ENCODE measurements at places on chromosomes 3 and 15.

DNA sequence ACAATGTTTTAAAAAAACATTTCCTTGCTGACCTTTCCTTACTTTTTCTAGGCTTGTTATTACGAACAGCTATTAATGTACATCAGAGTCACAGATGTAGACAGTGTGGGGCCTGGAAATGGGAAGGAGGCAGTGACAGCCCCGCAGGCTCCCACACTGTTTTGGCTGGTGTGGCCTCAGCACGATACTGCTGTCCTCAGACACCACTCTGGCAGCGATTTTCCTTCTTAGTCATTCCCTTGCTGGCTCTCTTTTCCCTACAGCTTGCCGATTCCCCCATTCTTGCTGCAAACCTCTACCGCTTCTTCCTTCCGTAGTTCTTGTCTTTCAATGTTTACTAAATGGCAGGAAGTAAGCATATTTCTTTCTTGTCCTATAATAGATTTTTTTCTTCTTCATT lies 113.1 kb downstream of the ABI3BP start:
- no peak for DNase-seq

- DNase-seq = no peak
Measured at GRCh38 chr15:84862214-84862975, 22.1 kb upstream of the SLC28A1 start.

GRCh38 chr3:146374146-146374545 lies 95.2 kb downstream of the PLSCR2 start:
- no peak for DNase-seq

DNA sequence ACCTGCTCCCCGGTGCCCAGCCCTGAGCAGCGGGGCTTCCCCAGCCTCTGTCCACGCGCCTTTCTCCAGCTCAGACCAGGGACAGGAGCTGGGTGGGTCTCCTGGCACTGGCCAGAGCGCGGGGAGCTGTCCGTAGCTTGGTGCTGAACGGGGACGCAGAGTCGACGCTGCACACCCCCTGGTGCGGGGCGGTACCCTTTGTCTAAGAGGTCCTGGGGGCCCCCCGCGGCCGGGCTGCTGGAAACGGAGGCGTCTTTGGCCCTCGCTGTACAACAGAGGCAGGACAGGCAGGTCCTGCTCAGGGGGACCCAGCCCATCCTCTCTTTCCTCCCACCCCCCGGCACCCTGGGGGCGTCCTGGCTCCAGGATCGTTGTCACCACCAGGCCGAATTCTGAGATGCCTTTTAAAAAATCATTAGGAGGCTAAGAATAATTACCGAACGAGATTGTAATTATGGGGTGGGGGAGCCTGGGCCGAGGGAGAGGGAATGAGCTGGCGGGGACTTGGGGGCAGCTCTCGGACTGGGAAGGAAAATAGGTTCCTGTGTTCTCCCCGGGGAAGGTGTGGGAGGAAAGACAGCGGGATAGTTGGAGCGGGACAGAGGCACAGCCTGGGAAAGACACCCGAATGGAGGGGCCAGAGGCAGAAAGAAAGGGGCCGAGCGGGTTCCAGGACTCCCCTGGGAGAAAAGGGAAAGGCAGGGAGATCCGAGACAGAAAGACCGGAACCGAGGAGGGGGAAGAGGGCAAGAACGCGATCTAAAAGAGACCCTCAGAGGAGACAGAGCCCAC lies 4.1 kb upstream of the SKOR1 start:
- DNase-seq = peak; percentile 79

GRCh38 chr15:60591496-60592370 lies 112.8 kb upstream of the ICE2 start:
- peak; percentile 57 for DNase-seq

GRCh38 chr3:152330559-152330958 lies 61.8 kb downstream of the MBNL1 start:
- DNase-seq = no peak

DNA sequence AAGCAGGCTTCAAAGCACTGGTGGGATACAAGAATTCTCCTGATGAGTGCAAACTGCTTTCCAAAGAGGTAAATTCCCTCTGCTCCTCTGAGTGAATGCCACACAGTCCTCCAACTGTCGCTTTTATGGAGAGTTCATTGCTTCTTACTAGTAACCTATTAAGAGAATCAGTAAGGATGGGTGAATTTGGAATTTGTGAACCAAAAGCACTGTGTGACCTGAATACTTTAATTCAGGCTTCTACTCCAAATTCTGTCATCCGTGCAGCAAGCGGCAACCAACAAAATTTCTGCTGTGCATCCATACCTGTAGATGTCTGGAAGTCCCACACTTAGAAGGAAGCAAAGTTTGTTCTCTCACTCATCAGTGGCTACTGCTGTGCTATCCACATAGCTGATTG lies 66.7 kb upstream of the SNRK start:
- no peak for DNase-seq

GRCh38 chr3:109334572-109334971 lies 2.8 kb downstream of the DPPA4 start:
- DNase-seq = no peak

- no peak for DNase-seq
Measured at GRCh38 chr15:33084661-33085060, 109.9 kb downstream of the FMN1 start.

DNA sequence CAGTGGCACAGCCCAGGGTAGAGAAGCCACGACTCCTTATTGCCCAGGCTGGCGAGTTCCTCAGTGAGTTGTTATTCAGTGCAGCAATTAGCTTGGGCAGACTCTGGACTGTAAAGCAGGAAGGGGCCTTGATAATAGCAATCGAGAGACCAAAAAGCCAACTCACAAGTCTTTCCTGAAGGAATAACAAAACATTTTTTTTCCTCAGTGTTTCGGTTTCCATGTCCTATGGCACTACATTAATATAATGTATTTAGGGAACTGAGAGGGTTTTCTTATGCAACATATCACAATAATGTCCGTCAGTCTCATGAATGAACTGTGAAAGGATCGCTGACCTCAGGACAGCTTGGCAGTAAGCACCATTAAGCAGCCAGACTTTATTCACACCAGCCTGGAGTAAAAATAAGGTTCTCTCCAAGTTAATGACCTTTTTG lies 248.9 kb upstream of the TBL1XR1 start:
- DNase-seq = no peak

- DNase-seq = no peak
Measured at GRCh38 chr15:31606194-31606669, 279.6 kb downstream of the KLF13 start.

GRCh38 chr15:42364529-42364928 lies 5.2 kb downstream of the CAPN3 start:
- DNase-seq = no peak

- DNase-seq = no peak
Measured at GRCh38 chr3:79015854-79016253, 751.9 kb downstream of the ROBO1 start.

- peak; percentile 88 for DNase-seq
Measured at GRCh38 chr3:171829841-171830517, 13.2 kb upstream of the TMEM212 start.

DNA sequence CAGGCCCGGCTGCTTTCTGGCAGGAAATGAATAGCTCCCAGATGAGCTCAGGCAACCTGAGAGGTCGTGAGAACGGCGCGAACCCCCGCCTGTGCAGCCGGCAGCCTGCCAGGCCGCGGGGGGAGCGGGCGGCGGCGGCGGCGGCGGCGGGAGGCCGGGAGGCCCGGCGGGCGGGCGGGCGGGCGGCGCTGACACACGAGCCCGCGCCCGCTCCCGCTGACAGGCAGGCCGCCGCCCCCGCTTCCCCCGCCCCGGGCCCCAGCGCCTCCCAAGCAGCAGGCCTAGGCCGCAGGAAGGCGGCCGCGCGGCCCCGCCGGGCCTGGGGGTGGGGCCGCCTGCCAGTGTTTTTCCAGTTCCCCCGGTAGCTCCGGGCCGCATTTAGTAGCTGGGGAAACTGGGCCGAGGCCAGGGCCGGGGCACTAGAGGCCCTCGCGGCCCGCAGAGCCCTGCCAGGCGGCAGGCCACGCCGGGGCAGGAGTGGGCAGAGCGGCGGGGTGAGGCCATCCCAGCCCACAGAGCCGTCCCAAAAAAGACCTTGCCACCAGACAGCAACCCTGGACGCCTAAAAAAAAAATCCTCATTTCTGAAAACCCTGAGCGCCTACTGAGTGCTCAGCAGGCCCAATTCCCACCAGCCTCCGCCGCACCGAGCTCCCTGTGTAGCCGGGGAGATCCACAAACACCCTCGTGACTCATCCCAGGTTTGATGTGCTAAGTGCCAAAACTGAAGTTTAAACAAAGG lies 5.6 kb downstream of the HES1 start:
- peak; percentile 94 for DNase-seq

GRCh38 chr3:174062923-174063322 lies 665.4 kb downstream of the NLGN1 start:
- DNase-seq = no peak

GRCh38 chr15:80093854-80094418 lies 34.5 kb downstream of the ZFAND6 start:
- DNase-seq = peak; percentile 55

- no peak for DNase-seq
Measured at GRCh38 chr3:190369668-190370295, 18.2 kb upstream of the CLDN16 start.
